ENCODE measurements at places on chromosomes 13 and 19. TPM values are rescaled to one million over a fixed set of nuclear protein-coding genes. Genes with fewer than 3 reads are reported as not detected.

- peak overlapping the region; percentile 85 for H3K4me3 ChIP-seq
- no peaks in the 10 kb centered on the region for H3K36me3 ChIP-seq
- H3K27ac ChIP-seq: no peak overlapping the region
- DNase-seq: peak; percentile 64
Observed at GRCh38 chr13:112690283-112690929, 568 bp downstream of the ATP11A start.

GRCh38 chr13:52411629-52412028, 5.7 kb upstream of the THSD1 start:
- no peak overlapping the region for H3K27ac ChIP-seq
- peaks cover 4% of the 10 kb centered on the region for H3K27me3 ChIP-seq
- H3K4me3 ChIP-seq: no peak overlapping the region
- no peaks in the 10 kb centered on the region for H3K4me1 ChIP-seq
- no peak for DNase-seq
- H3K36me3 ChIP-seq: no peaks in the 10 kb centered on the region

GRCh38 chr19:16589917-16590316, 17.7 kb upstream of the SLC35E1 start:
- H3K36me3 ChIP-seq: no peaks in the 10 kb centered on the region
- no peak for DNase-seq
- no peaks in the 10 kb centered on the region for H3K27me3 ChIP-seq

The URAD gene
- total RNA-seq: not detected

DNA sequence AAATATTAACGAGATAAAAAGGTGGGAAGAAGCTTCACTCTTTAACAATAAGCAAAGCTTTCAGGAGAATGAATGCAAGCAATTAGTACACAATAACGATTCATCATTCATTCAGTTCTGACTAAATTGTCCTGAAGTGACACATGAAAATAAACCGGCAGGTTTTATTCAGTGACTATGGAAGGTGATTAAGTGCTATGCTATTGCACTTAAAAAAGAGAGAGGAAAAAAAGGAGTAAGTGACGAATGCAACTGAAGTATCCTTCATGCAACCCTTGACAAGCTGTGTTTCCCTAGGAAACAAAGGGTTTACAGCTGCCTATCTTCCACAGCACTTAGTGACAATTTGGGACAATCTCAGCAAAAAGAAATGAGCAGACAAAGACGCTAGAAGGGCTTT, 1.4 kb downstream of the LIG4 start:
- H3K36me3 ChIP-seq: peaks cover 3% of the 10 kb centered on the region
- no peak for DNase-seq
- H3K27me3 ChIP-seq: no peaks in the 10 kb centered on the region
- peak overlapping the region; percentile 74 for H3K4me3 ChIP-seq

The POGLUT2 gene
- 24.7 TPM for total RNA-seq

- no peak overlapping the region for H3K4me3 ChIP-seq
- H3K27ac ChIP-seq: no peak overlapping the region
- DNase-seq: peak; percentile 89
- no peaks in the 10 kb centered on the region for H3K36me3 ChIP-seq
Observed at GRCh38 chr13:27533155-27533643, 82.8 kb upstream of the MTIF3 start.

The PPP2R1A gene
- total RNA-seq: 345 TPM

The LAIR2 gene
- not detected for total RNA-seq

DNA sequence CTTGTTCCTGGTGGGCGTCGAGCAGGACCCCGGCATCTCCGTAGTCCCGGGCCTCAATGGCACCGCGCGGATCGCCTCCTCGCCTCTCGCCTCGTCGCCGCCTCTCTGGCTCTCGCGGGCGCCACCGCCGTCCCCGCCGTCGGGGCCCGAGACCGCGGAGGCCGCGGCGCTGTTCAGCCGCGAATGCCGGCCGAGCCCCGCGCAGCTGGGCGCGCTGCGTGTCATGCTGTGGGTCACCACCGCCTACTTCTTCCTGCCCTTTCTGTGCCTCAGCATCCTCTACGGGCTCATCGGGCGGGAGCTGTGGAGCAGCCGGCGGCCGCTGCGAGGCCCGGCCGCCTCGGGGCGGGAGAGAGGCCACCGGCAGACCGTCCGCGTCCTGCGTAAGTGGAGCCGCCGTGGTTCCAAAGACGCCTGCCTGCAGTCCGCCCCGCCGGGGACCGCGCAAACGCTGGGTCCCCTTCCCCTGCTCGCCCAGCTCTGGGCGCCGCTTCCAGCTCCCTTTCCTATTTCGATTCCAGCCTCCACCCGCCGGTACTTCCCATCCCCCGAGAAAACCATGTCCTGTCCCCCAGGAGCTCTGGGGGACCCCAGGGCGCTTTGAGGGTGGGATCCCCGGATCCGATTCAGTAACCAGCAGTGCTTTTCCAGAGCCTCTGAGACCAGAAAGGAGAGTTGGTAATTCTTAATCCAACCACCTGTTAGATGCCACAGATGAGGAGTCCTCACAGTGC, 885 bp downstream of the MLNR start:
- H3K36me3 ChIP-seq: no peaks in the 10 kb centered on the region
- peaks cover 91% of the 10 kb centered on the region for H3K27me3 ChIP-seq
- H3K27ac ChIP-seq: no peak overlapping the region
- peak overlapping the region; percentile 57 for H3K4me3 ChIP-seq
- DNase-seq: peak; percentile 57
- peaks cover 6% of the 10 kb centered on the region for H3K4me1 ChIP-seq

- no peaks in the 10 kb centered on the region for H3K27me3 ChIP-seq
- DNase-seq: no peak
- no peak overlapping the region for H3K4me3 ChIP-seq
- H3K36me3 ChIP-seq: no peaks in the 10 kb centered on the region
- peaks cover 10% of the 10 kb centered on the region for H3K4me1 ChIP-seq
Observed at GRCh38 chr13:98549006-98549727, 27.7 kb downstream of the STK24 start.

Measured in GM23338 (cell line).